A375 (cell line): ENCODE measurements at places on chromosomes 2 and 18. TPM values are rescaled to one million over a fixed set of nuclear protein-coding genes. Genes with fewer than 3 reads are reported as not detected.

The ACAA2 gene
- 24.4 and 33.8 TPM in 2 replicates for total RNA-seq

The EIF4E2 gene
- total RNA-seq = 78.4 and 84.3 TPM in 2 replicates

The RESP18 gene
- not detected in 2 replicates for total RNA-seq

The SPC25 gene
- total RNA-seq = 5.1 and 9.7 TPM in 2 replicates

The VSNL1 gene
- 3.7 and 3.8 TPM in 2 replicates for total RNA-seq
